ENCODE measurements at places on chromosomes 12 and 14. TPM values are rescaled to one million over a fixed set of nuclear protein-coding genes. Genes with fewer than 3 reads are reported as not detected.

DNA sequence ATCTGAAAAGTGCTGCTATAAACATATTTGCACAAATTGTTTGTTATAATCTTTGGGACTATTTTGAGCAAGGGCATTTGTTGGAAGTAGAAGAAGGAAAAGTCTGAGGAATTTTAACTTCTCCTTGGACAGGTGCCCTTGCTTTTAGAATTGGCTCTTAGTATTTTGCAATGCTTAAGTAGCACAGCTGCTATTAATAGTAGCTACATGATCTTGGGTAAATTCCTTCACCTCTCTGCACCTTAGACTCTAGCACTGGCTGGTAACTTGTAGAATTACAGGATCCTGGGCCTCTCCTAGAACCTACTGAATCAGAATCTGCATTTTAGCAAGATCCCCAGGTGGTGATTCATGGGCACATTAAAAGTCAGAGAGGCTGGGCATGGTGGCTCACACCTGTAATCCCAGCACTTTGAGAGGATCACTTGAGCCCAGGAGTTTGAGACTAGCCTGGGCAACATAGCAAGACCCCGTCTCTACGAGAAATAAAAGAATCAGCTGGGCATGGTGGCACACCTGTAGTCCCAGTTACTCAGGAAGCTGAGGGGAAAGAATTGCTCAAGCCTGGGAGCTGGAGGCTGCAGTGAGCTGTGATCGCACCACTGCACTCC is 10.8 kb upstream of the TMEM120B start:
- no peak overlapping the region for H3K4me3 ChIP-seq
- DNase-seq = peak; percentile 19
- no peaks in the 10 kb centered on the region for H3K27me3 ChIP-seq
- peak overlapping the region; percentile 52 for H3K27ac ChIP-seq
- peaks cover 3% of the 10 kb centered on the region for H3K4me1 ChIP-seq

GRCh38 chr12:22306311-22306710 is 28.2 kb downstream of the ST8SIA1 start:
- DNase-seq = no peak
- no peaks in the 10 kb centered on the region for H3K4me1 ChIP-seq
- no peaks in the 10 kb centered on the region for H3K36me3 ChIP-seq
- H3K4me3 ChIP-seq = no peak overlapping the region

GRCh38 chr14:80491131-80491530 is 279.8 kb upstream of the DIO2 start:
- peak; percentile 40 for DNase-seq
- H3K4me1 ChIP-seq = peaks cover 8% of the 10 kb centered on the region
- H3K4me3 ChIP-seq = no peak overlapping the region
- H3K36me3 ChIP-seq = no peaks in the 10 kb centered on the region
- H3K27ac ChIP-seq = peak overlapping the region; percentile 25

DNA sequence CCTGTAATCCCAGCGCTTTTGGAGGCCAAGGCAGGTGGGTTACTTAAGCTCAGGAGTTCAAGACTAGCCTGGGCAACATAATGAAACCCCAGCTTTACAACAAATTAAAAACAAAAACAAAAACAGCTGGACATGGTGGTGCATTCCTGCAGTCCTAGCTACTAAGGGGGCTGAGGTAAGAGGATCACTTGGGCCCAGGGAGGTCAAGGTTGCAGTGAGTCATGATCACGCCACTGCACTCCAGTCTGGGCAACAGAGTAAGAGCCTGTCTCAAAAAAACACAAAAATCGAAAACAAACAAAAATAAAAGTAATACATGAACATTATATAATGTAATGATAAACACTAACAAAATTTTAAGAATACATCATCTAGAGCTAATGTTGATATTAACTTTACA is 46.2 kb upstream of the GRIP1 start:
- no peak for DNase-seq
- no peaks in the 10 kb centered on the region for H3K27me3 ChIP-seq
- no peaks in the 10 kb centered on the region for H3K36me3 ChIP-seq
- H3K4me1 ChIP-seq = no peaks in the 10 kb centered on the region

GRCh38 chr12:70194076-70194475 is 49.2 kb upstream of the CNOT2 start:
- no peak for DNase-seq
- H3K4me1 ChIP-seq = peaks cover 10% of the 10 kb centered on the region
- no peak overlapping the region for H3K27ac ChIP-seq
- no peaks in the 10 kb centered on the region for H3K36me3 ChIP-seq

GRCh38 chr12:5716201-5716600 is 228.9 kb downstream of the ANO2 start:
- H3K27ac ChIP-seq = no peak overlapping the region
- H3K4me1 ChIP-seq = peaks cover 27% of the 10 kb centered on the region
- H3K27me3 ChIP-seq = no peaks in the 10 kb centered on the region
- no peaks in the 10 kb centered on the region for H3K36me3 ChIP-seq

GRCh38 chr14:73634011-73634833 is 10.6 kb upstream of the DNAL1 start:
- H3K27ac ChIP-seq = no peak overlapping the region
- no peaks in the 10 kb centered on the region for H3K27me3 ChIP-seq
- peaks cover 7% of the 10 kb centered on the region for H3K4me1 ChIP-seq
- H3K36me3 ChIP-seq = no peaks in the 10 kb centered on the region
- H3K4me3 ChIP-seq = peak overlapping the region; percentile 31

GRCh38 chr12:46549527-46550265 is 177.1 kb upstream of the SLC38A2 start:
- no peak for DNase-seq
- peak overlapping the region; percentile 59 for H3K27ac ChIP-seq
- H3K4me1 ChIP-seq = no peaks in the 10 kb centered on the region
- no peak overlapping the region for H3K4me3 ChIP-seq
- H3K36me3 ChIP-seq = no peaks in the 10 kb centered on the region
- H3K27me3 ChIP-seq = no peaks in the 10 kb centered on the region

The DPPA3 gene
- total RNA-seq = 0.23 TPM

The STAC3 gene
- 0.23 TPM for total RNA-seq

DNA sequence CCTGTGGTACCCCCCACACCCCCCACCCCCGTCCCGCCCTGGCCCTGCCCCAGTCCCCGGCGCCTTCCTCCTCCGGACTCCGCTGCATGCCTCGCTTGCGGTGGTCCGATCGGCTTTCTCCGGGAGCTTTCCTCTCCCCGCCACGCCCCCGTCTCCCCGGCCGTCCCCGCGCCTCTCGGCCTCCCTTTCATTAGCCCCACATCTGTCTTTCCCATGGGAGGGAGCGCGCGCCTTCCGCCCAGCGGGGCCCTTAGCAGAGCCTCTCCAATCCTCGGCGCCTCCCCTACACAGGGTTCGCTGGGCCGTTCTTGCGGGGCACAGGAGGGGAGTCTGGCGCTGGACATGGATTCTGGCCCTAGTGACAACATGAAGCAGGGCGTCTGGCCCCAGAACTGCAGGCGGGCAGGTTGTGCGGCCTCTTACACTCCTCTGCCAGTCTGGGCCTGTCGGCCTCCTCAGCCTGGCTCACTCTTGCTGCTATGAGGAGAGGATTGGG is 1.5 kb upstream of the EFS start:
- no peaks in the 10 kb centered on the region for H3K27me3 ChIP-seq
- peaks cover 14% of the 10 kb centered on the region for H3K4me1 ChIP-seq
- DNase-seq = peak; percentile 87
- H3K27ac ChIP-seq = peak overlapping the region; percentile 99
- H3K4me3 ChIP-seq = no peak overlapping the region
- H3K36me3 ChIP-seq = no peaks in the 10 kb centered on the region

GRCh38 chr12:123879101-123879500 is 93.5 kb downstream of the CCDC92 start:
- H3K27ac ChIP-seq = no peak overlapping the region
- H3K36me3 ChIP-seq = no peaks in the 10 kb centered on the region
- H3K4me3 ChIP-seq = no peak overlapping the region
- H3K27me3 ChIP-seq = no peaks in the 10 kb centered on the region
- no peak for DNase-seq

- peaks cover 5% of the 10 kb centered on the region for H3K4me1 ChIP-seq
- H3K4me3 ChIP-seq = no peak overlapping the region
- H3K27me3 ChIP-seq = no peaks in the 10 kb centered on the region
- no peaks in the 10 kb centered on the region for H3K36me3 ChIP-seq
- no peak overlapping the region for H3K27ac ChIP-seq
These were observed 68.7 kb upstream of the PTPRR start for GRCh38 chr12:70989232-70989631.

DNA sequence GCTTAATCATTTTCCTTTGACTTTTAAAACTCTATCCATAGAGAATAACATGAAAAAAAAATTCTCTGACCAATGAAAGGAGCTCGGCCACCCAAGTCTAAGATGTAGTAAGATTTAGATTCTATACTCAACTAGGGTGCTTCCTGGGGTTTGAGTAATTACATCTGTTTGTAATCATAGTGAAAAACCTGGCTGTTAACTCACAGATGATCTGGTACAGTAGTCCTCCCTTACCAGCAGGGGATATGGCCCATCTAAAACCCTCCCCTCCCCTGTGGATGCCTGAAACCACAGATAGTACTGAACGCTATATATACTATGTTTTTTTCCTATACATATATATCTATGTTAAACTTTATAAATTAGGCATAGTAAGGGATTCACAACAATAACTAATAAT is 89.2 kb downstream of the DAAM1 start:
- no peak for DNase-seq
- H3K27ac ChIP-seq = no peak overlapping the region
- peaks cover 13% of the 10 kb centered on the region for H3K4me1 ChIP-seq
- no peaks in the 10 kb centered on the region for H3K27me3 ChIP-seq
- H3K36me3 ChIP-seq = no peaks in the 10 kb centered on the region
- no peak overlapping the region for H3K4me3 ChIP-seq

- no peaks in the 10 kb centered on the region for H3K36me3 ChIP-seq
- H3K27me3 ChIP-seq = no peaks in the 10 kb centered on the region
- no peak for DNase-seq
- H3K27ac ChIP-seq = no peak overlapping the region
- H3K4me3 ChIP-seq = no peak overlapping the region
These were observed 140.8 kb downstream of the DUSP6 start for GRCh38 chr12:89211456-89211855.

- peak overlapping the region; percentile 18 for H3K27ac ChIP-seq
- peaks cover 4% of the 10 kb centered on the region for H3K4me1 ChIP-seq
- H3K4me3 ChIP-seq = no peak overlapping the region
- H3K36me3 ChIP-seq = no peaks in the 10 kb centered on the region
These were observed 48.6 kb upstream of the PPP1R12A start for GRCh38 chr12:79983492-79983891.

DNA sequence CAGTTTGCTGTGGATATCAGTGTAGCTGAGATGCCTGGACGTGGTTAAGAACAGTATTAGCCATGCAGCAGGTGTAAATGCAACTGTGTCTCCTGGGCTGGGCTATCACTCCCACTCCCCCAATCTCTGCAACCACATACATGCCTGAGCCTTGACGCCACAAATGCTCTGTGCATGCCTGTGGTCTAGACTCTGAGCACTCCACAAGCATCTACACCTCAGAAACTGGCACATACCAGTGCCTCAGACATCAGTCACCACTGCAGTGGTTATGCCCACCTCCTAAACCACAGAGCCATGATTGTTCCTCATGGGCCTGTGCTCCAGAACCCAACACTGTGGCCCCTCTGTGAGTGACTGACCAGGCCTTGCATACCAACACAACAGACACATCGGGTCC is 226.8 kb upstream of the ALG10 start:
- no peak overlapping the region for H3K4me3 ChIP-seq
- H3K36me3 ChIP-seq = no peaks in the 10 kb centered on the region
- H3K4me1 ChIP-seq = no peaks in the 10 kb centered on the region
- H3K27me3 ChIP-seq = no peaks in the 10 kb centered on the region

DNA sequence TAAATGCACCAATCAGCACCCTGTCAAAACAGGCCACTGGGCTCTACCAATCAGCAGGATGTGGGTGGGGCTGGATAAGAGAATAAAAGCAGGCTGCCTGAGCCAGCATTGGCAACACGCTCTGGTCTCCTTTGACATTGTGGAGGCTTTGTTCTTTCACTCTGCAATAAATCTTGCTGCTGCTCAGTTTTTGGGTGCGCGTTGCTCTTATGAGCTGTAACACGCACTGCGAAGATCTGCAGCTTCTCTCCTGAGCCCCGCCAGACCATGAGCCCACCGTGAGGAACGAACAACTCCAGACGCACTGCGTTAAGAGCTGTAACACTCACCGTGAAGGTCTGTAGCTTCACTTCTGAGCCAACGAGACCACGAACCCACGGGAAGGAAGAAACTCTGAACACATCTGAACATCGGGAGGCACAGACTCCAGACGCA is 8.4 kb upstream of the PIANP start:
- no peaks in the 10 kb centered on the region for H3K4me1 ChIP-seq
- H3K4me3 ChIP-seq = no peak overlapping the region
- DNase-seq = no peak
- H3K27me3 ChIP-seq = peaks cover 9% of the 10 kb centered on the region
- no peaks in the 10 kb centered on the region for H3K36me3 ChIP-seq

The MYH6 gene
- not detected for total RNA-seq

The KRT85 gene
- total RNA-seq = not detected

DNA sequence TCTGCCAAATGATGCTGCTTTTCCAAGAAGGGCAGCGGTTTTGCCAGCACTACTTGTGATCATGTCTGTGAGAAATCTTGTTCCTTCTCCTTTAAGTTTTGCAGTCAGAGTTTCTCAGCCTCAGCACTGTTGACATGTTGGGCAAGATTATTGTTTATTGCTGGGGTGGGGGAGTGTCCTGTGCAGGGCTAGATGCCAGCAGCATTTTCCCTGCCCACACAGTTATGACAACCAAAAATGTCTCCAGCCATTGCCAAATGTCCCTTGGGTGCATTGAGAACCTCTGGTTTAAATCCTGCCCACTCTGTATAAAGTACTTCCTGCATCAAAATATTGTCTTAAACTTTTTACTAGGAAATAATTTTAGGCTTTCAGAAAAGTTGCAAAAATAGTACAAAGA is 20.0 kb downstream of the TMEM132C start:
- no peak for DNase-seq
- H3K36me3 ChIP-seq = peaks cover 3% of the 10 kb centered on the region
- peaks cover 10% of the 10 kb centered on the region for H3K4me1 ChIP-seq
- no peak overlapping the region for H3K4me3 ChIP-seq
- peak overlapping the region; percentile 32 for H3K27ac ChIP-seq

The SNRPF gene
- total RNA-seq = 10.9 TPM

DNA sequence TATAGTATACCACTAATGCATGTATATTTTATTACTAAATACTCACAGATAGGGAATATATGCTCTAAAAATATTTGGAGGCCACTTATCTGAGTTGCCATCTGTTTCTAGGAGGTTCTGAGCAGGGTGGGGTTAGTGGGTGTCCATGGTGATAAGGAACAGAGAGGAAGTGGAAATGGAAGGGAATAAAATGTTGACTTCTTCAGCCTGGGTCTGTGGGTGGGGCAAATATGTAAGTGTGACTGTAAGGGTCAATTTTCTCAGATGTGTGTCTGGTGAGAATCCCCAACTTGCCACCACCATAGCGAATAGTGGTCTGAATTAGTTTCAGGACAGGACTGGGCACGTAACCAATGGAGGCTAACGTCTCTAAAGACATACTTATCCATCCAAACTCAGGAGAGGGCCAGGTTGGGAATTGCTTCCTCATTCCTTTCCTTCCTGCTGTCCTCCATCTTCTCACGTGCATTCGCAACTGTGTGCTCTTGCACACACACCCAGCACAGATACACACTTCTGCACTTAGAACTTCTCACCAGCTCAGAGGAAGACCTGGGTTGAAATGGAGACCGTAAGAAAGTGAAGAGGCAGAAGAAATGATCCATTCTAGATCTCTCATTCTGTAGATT is 54.2 kb upstream of the GZMB start:
- no peak overlapping the region for H3K4me3 ChIP-seq
- no peak for DNase-seq
- peaks cover 13% of the 10 kb centered on the region for H3K27me3 ChIP-seq

- peak overlapping the region; percentile 16 for H3K4me3 ChIP-seq
- peaks cover 100% of the 10 kb centered on the region for H3K27me3 ChIP-seq
- no peak overlapping the region for H3K27ac ChIP-seq
- peak; percentile 24 for DNase-seq
These were observed 6.8 kb downstream of the SIX6 start for GRCh38 chr14:60515511-60516289.

Data from hepatocyte (in vitro differentiated cells).